Stimulated activated CD8-positive, alpha-beta memory T cell treated with anti-CD3 and anti-CD28 coated beads, Interleukin-4, amount 100 ng/mL, for 4 hours (primary cell): ENCODE measurements at places on chromosomes 4 and X.

- DNase-seq, result no peak
Observed at GRCh38 chr4:16391196-16391595, 164.9 kb upstream of the TAPT1 start.

- DNase-seq, result no peak
Observed at GRCh38 chrX:16771483-16772398, 14.5 kb upstream of the TXLNG start.

DNA sequence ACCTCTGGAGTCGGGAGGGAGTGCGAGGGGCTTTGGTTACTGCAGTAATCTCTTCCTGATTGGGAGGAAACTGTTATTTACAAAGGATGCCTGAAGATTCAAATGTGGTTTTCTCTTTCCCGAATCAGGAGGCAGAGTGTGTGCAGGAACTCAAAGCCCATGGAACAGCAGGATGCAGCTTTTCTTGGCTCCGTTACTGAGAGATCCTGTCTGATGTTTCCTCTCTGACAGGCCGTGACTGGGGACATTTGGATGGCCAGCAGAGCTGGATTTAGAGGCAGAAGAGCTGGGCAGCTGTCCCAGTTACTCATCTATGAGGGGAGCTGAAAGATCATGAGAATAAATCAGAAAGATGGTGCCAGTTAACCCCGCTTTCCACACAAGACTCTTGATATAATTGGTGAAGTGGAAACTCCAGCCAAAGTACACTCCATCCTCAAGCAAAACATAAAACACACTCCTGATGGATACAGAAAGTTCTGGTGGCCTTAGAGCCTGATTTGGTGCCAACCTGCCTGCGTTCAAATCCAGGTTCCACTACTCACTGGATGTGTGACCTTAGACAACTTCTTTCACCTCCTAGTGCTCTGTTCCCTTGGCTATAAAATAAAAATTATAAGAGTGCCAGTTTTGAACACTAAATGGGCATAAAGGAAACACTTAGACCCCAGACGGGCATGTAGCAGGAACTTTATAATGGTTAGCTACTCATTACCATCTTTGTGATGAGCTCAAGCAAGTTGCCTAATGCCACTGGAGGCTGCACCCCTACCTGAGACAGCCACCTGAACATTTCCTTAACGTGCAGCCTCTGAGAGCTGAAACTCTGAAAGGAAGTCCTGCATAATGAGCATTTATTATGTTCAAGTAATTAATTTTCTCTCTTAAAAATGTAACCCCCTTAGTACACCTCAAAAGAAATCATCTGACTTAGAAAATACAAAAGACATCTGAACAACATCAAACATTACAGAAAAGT, 349.0 kb upstream of the GATB start:
- DNase-seq, result no peak

DNA sequence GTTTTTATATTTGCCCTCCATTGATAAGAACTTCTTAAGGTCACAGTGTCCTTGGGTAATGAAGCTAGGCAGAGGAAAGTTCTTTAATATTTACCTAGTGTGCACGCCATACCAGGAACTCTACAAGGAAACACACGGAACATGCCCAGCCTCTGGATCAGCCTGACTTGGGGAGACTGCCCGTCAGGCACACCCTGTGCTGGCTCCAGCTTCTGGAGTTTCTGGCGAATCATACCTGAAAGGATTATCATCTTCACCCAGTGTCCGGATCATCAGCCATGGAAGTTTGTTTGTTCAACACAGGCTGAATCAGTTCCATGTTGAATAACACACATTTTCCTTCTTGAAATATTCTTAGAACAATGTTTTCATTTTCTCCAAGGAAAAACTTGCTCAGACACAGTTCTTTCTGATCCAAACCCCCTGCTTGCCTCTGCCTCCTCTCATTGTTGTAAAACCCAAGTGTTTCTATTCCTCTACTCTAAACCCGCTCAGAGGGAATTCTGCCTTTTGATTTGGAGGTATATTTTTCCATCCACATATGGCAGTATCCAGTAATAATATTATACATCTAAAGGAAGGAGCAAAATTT, 176.7 kb downstream of the SHROOM3 start:
- no peak for DNase-seq

- DNase-seq, result no peak
Observed at GRCh38 chr4:181661923-181662322, 581.3 kb upstream of the TENM3 start.

- DNase-seq, result no peak
Observed at GRCh38 chr4:47579235-47579634, 94.2 kb downstream of the ATP10D start.

GRCh38 chr4:139624441-139625092, 41.1 kb upstream of the MGST2 start:
- no peak for DNase-seq

DNA sequence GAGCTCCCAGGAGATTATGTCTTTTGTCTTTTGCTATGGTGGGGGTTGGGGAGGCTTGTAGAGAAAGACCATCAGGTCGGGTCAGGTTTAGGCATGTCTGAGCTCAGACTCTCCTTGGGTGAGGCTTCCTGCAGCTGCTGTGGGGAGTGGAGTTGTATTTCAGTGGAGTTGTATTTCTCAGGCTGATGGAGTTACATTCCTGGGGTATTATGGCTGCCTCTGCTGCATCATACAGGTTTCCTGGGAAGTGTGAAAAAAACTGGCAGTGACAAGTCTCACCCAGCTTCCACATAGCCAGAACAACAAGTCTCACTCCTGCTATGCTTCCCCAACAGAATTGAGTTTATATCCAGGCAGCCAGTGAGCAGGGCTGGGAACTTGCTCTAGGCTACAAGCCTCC, 119.3 kb downstream of the VSIG4 start:
- DNase-seq, result no peak

- DNase-seq, result no peak
Observed at GRCh38 chr4:159444678-159445077, 341.8 kb downstream of the RAPGEF2 start.

DNA sequence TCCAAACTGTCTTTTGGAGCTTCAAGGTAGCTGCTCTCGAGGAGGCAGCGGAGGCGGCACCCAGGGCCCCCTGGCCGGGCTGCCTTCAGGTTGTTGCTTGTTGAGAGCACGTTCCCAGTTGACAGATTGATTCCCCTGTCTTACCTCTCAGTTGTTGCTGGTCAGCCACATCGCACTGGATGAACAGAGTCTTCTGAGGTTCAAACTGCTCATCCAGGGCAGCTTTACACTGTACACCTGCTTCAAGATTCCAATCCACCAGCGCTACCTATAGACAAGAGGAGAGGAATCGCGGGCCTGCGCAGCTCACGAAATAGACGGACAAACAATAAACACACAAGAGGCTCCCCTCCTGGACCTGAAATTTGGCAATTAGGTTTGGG, 497 bp downstream of the HPGD start:
- DNase-seq, result no peak

DNA sequence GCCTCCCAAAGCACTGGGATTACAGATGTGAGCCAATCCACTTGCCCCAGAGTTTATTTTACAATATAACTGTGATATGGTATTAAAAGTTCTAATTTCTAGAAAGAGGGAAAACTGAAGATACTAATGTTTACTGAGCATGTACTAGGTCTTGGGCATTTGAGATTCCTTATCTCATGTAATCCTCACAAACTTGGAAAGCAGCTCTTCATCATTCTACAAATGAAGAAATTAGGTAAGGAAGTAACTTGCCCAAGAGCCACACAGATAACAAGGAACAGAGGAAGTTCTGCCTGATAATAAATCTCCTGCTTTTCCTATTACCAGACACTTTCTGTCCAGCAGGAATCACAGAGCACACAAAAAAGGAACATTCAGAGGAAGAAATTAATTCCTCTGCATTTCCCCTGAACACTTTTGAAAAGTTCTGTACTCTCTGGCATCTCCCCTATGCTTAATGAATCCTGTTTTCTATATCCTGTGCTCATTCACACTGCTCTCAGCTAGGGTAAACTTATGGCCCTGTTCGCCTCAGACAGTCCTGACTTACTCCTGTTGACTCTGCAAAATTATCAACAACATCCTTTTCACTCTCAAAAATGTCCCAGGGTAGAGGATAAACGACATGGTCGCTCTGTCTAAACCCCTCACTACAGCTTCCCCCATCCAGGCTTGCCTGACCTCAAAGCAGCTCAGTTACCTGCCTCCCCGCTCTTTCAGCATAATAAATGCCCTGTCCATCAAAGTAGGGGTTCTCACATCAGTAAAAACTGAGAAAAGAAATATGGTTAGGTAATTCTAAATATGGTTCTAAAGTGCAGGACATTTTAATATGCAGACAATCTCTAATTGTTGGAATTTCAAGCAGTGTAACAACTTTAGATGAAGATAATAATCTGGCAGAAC, 13.6 kb downstream of the SH3RF1 start:
- DNase-seq, result no peak

- DNase-seq, result no peak
Observed at GRCh38 chr4:55903577-55903976, 45.2 kb upstream of the CEP135 start.

GRCh38 chrX:136046295-136047015, 61.2 kb downstream of the SLC9A6 start:
- DNase-seq, result no peak

DNA sequence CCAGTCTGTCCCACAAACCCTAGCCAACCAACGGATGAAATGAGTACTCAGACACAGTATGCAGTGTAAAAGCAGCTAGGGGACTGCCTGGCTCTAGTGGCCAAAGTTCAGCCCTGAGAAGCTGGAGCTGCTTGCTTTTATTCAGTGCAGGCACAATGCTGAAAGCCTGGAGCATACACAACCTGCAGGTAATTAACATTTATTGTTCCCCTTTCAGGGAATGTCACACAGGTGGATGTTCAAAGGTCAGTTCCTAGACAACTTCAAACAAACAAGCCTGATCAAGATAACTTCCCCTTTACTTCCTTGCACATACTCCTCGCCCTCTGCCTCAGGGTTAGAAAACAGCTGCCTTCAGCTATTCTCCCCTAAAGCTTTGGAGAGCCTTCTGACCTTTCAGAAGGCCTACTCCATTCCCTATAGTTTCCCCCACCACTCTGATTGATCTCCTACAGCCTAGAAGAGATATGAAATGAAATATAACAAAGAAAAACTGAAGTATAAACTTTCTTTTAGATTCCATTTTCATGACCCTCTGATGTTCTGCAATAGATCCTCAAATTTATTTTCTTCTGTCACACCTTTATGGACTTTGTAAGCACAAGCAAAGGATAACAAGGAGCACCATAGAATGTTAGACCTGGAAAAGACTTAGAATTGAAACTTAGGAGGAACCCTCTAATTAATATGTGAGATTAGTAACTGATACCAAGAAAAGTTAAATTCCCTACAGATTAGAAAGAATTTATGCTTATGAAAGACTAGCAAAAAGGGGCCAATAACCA, 6.8 kb upstream of the DCAF8L1 start:
- DNase-seq, result no peak

DNA sequence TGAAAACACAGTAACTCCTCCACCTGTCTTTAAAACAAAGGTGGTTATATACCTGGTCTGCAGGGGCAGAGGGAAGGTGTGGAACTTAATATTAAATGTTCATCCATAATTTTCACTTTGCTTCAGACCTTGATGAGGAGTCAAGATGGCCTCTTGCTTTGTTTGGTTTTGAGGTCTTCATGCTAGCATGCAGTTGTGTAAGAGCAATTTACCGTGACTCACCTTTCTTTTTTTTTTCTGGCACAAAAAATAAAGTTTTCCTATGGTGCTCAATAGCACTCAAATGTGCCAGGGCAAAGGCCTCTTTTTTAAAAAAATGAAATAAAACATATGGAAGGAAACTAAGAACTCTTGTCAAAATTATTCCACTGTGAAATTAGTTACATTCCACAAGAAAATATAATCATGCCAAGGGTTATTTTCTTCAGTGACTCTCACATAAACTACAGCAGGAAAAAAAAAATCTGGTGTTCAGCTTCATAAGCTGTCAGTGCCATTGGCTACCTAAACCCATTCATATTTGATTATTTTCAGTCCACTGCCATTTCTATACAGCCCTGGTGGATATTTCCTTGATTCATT, 128.2 kb downstream of the SLC7A11 start:
- no peak for DNase-seq

- DNase-seq, result no peak
Observed at GRCh38 chr4:163776957-163777356, 282.5 kb downstream of the TMA16 start.

GRCh38 chr4:5079581-5079980, 28.3 kb downstream of the STK32B start:
- DNase-seq, result no peak

DNA sequence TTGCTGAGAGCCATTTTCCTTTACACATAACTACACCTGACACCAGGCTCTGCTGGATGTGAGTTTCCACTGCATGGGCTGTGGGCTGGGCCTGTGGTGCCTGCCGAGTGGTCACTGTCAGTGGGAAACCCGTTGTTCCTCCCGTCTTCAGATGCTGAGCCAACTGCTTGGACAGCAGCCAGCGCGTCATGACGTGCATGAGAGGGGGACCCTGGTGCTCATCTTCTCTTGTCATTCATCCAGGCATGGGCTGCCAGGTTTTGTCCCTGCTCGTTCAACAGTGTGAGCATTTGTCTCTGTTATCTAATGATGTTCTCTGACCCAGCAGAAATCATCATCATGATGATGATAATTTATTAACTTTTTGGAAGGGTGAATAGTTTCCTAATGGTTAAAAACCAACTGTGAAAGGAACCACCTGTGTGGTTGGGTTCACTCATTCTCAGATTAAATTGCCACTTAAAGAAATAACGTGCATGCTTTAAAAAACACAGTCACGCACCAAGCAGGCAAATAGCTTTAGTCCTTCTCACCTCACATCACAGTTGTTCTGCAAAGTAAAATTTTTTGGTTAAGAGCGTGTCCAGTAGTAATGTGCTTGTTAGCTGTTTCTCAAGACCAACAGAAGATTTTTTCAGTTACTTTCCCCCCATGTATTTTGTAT, 19.9 kb upstream of the CLDN34 start:
- DNase-seq, result no peak

GRCh38 chrX:44344194-44344593, 722 bp upstream of the EFHC2 start:
- DNase-seq, result peak; percentile 20

DNA sequence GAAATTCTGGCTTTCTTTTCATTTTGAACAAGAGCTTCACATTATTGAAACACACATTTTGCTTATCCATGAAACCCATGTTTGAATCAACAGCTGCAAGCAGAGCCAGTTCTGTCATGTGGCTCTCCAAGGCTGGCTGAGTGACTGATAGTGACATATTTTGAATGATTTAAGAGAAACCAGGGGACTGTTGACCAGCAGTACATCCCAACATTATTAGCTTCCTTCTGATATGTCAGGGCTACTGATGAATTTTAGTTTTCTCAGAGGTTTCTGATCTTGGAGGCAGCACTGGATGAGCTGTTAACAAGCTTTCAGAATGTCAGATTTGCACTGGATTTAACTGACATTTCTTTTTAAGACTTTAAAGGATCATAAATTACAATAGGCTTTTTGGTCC, 74.6 kb upstream of the GRXCR1 start:
- DNase-seq, result no peak

DNA sequence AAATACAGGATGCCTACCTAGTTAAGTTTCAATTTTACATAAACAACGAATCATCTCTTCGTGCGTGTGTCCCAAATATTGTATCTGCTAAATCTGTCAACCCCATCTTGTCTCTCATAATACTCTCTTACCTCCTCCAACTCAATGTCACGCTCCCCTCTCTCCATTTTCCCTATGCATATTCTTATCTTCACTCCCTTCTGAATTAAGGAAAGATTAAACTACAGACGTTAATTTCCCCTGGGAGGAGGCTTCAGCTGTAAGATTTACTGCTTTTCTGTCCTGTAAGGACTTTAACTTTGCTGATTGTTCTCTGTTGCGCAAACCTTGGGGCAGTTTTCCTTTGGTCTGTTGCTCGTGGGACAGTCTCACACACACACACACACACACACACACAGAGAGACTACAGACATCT, 455 bp upstream of the ABCB7 start:
- DNase-seq, result no peak

GRCh38 chrX:67781132-67781531, 237.3 kb downstream of the AR start:
- no peak for DNase-seq
